ENCODE measurements at places on chromosomes 7 and 10.

DNA sequence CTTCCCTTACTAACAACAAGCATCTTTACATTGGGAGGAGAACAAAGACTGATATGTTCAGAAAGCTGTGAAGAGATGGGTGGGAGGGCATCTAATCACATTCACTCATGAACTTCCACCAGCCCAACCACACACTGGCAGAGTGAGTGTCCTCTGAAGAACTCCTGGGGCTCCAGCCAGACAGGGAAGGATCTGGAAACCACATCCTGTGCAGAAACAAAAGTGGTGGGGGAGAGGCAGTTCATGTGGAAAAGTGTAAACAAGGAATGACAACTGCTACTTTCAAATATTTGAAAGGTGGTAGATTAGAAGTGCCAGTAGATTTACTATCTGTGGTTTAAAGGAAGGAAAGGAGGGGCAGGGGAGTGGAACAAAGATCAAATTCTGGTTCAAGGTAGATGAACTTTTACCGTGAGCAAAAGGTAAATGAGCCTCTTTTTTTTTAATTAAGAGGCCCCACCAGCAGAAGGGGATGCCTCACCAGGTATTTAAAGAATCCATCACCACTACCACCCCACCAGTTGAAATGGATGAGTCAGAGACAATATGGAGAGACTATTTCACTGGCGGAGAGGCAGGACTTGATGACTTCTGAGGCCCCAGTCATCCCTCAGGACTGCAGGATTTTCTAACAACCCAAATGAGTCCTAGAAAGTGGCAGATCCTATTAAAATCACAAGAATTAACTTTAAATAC, 34.5 kb downstream of the GOT1 start:
- DNase-seq = no peak

- DNase-seq = no peak
Observed at GRCh38 chr10:43644252-43644651, 4.4 kb downstream of the ZNF32 start.

DNA sequence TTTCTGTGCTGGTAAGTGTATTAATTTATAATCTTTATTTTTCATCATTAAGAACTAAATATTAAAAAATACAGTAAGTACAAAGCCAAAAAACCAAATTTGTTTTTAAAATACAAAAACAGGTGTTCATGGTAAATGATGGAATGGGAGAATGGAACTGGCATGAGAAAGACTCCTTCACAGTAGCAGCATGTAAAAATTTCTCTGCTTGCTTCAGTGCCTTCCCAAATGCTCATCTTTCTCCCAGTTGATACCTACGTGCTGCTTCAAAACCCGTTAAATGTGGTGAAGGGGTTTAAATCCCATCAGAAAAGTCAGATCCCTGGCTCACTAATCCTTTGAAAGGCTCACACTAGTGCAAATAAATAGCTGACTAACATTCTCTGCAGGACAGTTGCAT, 4.2 kb downstream of the RNF133 start:
- no peak for DNase-seq

DNA sequence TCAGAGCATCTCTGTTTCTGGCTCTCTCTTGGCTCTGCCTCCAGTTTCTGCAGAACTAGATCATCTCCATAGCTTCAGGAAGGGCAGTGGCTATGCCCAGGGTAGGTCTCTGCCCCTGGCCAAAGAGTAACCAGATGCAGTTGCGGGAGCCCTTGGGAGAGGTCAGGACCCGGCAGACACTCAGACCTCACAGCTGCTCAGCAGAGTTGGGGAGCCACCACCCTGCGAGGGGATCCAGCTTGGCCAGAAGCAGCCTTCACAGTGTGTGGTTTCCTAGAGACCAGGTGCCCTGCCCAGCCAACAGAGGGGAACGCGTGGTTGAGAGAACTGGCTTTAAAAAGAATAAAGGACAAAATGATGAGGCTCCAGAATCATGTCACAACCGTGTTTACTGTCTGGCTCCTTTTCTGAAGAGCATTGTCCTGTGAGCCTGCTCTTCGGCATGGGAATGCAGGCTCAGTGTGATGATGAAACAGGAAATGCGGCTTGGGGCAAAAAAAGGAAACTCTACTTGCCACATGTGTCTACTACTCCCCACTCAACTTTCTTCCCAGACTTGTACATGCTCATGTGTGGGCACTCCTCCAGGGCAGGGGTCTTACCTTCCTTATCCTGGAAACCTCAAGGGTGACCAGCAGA, 243.1 kb downstream of the INHBA start:
- no peak for DNase-seq

GRCh38 chr7:28919510-28919909, 38.6 kb downstream of the TRIL start:
- no peak for DNase-seq

- DNase-seq = no peak
Observed at GRCh38 chr10:18044976-18045720, 93.4 kb downstream of the SLC39A12 start.

GRCh38 chr10:48541144-48541795, 63.6 kb downstream of the ARHGAP22 start:
- no peak for DNase-seq

- no peak for DNase-seq
Observed at GRCh38 chr10:28730031-28730778, 52.9 kb downstream of the BAMBI start.

GRCh38 chr7:154577141-154577873, 425.6 kb downstream of the PAXIP1 start:
- no peak for DNase-seq

GRCh38 chr7:21580073-21580521, 37.3 kb downstream of the DNAH11 start:
- no peak for DNase-seq

- DNase-seq = no peak
Observed at GRCh38 chr7:30921540-30922401, 10.1 kb downstream of the AQP1 start.

DNA sequence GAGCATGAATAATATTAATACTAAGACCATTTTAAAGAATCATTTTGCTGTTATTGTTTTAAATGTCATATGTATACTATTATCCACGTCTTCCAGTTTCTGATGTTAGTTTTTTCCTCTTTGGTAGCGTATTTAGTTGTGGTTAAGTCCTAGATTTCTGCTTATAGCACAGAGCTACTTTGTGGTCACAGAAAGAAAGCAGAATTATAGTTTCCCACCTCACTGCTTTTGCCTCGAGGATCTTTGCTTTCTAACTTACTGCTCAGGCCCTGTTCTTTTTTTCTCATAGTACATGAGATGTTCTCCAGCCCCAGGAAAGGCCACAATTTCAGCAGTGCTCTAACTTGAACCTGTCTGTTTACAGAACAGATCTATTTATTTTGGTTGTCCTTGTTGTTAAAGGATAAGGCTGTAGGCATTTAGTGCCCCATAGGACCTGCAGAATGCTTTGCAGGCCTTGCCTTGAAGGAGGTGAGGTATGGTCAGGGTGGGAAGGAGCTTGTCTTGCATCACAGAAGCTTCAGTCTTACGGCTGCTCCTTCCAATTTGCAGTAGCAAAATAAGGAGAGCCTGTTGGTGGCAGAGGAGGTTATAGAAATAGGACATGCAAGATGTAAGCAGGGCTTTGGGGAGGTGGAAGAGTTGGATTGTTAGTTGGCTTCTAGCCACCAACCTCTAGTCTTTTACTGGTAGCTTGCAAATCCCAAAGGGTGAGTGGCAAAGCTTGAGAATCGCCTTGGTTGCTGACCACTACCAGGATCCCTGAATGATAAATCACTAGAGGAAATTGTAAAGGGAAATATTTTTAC, 129.1 kb downstream of the LRRC4 start:
- no peak for DNase-seq

DNA sequence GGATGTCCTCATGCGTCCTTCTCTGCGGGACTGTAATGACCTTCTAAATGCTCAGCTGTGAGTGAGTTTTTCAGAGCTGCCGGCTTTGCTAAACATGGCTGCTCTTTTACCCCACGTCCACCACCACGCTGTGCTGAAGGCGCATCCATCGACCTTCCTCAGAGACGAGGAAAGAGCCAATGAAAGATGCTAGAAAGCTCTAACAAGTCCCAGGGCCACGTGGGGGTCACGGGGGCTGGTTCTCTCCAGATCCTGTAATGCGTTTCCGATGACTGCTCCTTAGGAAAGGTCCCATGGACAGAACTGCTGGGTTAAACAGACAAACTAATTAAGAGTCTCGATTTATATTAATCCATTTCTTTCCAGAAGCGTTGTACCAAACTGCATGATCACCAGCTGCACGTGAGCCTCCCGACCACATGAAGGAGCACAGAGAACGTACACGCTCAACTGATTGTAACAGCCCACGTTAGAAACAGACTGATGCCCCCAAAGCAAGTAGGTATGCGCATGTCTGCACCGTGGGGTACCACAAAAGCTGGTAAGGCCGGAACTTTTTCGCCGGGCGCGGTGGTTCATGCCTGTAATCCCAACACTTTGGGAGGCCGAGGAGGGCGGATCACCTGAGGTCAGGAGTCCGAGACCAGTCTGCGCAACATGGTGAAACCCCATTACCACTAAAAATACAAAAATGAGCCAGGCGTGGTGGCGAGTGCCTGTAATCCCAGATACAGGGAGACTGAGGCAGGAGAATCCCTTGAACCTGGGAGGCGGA, 109.6 kb downstream of the TCERG1L start:
- DNase-seq = no peak

- DNase-seq = no peak
Observed at GRCh38 chr7:121369462-121369861, 26.6 kb downstream of the FAM3C start.

- no peak for DNase-seq
Observed at GRCh38 chr7:157555944-157556641, 219.3 kb downstream of the DNAJB6 start.

GRCh38 chr10:31693491-31693890, 235.1 kb downstream of the ARHGAP12 start:
- DNase-seq = no peak

GRCh38 chr10:24804956-24805355, 81.3 kb upstream of the ARHGAP21 start:
- DNase-seq = no peak

DNA sequence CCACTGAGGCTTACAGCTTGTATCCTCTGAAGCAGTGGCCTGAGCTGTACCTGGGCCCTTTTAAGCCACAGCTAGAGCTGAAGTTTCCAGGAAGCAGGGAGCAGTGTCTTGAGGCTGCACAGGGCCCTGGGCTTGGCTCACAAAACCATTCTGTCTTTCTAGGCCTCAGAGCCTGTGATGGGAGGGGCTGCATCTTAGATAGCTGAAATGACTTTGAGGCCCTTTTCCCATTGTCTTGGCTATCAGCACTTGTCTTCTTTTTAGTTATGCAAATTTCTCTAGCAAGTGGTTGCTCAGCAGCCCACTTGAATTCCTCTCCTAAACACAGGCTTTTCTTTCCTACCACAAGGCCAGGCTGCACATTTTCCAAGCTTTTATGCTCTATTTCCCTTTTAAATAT, 864.2 kb downstream of the REEP3 start:
- no peak for DNase-seq

- no peak for DNase-seq
Observed at GRCh38 chr7:94492601-94493000, 17.0 kb upstream of the CASD1 start.

- DNase-seq = no peak
Observed at GRCh38 chr7:4115941-4116610, 566.0 kb upstream of the FOXK1 start.

GRCh38 chr7:43405948-43406347, 177.0 kb upstream of the STK17A start:
- no peak for DNase-seq

GRCh38 chr10:86252079-86252478, 114.5 kb downstream of the GRID1 start:
- DNase-seq = no peak

DNA sequence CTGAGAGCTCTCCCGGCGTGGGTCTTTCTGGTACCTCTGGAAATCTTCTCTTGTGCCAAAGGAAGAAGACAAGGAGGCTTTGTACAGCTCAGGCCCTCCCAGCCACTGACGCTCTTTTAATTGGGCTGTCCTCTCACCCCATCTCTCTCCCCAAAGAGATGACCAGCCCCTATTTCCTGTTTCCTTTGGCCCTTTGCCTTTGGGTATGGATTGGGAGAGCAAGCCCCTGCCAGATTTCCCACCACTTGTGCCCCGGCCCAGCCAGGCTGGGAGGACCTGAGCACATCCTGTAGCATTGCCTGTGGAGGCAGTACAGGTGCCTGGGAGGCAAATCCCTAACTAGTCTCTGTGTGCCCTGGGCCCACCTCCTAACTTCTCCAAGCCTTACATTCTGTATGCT, 5.7 kb upstream of the PLAC9 start:
- DNase-seq = no peak

DNA sequence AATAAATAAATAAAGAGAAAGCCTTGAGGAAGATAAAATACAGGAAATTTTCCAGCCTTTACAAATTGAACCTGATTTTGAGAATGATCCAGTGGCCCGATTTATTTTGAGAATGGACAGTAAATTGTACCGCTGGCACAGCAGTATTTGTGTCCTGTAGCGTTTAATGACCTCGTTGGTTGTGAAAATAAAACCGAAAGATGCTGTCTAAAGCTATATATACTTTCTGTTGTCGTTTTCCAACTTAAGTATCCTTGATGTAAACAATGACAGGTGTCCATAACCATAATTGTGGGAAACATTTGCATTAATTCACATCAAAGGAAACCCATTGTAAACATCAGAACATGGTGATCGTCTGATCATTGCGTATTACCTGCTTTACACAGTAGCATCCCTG, 38.8 kb downstream of the TBXAS1 start:
- no peak for DNase-seq

GRCh38 chr10:99791831-99792230, 9.4 kb downstream of the ABCC2 start:
- DNase-seq = no peak

- no peak for DNase-seq
Observed at GRCh38 chr7:50140688-50141087, 47.6 kb upstream of the ZPBP start.

DNA sequence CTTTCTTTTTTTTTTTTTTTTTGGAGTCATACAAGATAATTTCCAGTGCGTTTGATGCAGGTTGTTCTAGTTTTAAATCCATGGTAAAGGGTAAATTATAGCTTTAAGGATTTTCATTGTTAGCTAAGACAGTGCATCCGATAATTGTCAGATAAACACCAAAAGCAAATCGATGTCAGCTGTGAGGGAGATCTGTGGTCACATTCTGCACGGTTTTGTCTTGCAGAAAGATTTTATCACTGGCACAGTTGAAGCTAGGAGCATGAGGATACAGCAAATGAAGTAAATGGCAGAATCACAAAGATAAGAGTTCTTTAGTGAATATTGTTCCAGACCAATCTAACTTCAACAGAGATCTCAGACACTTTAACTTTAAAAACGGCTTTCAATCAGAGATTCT, 648.8 kb upstream of the COBL start:
- DNase-seq = no peak

DNA sequence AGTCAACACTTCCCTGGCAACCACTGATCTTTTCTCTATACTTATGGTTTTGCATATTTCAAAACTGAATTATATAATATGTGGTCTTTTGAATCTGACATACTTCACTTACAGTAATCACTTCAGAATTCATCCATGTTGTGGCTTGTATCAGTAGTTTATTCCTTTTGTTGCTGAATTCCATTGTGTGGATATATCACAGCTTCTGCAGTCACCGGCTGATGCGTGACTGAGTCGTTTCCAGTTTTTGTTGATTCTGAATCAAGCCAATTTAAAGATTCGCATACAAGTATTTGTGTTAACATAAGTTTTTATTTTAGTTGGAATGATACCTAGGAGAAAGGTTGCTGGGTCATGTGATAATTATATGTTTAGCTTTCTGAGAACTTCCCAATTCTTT, 672.5 kb upstream of the ANKRD30A start:
- DNase-seq = no peak
